Activated T-cell treated with anti-CD3 and anti-CD28 coated beads, Interleukin-2, amount 50 U/mL, for 48 hours (primary cell): ENCODE measurements at places on chromosomes 3 and 15.

DNA sequence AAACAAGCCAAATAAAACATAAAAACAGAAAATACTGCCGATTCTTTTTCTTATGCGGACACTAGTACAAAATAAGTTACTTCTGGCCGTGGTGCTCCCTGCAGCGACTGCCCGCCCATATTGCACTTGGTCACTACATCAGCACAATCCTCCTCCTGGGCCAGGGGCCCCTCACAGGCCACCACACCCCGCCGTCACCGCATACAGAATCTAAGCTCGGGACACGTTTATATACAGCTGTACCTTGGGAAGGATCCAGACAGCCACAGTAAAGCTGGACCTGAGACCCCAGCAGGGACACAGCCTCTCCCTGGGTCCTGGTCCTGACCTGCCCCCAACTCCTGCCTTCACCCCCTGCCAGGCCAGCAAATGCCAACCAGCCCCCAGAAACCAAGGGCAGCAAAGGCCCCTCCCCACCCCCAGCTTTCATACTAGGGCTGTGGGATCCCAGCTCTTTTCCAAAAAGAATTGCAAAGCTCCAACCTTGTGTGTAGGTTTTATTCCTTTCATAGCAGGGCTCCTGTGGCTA is 12.9 kb upstream of the DNAJB8 start:
- DNase-seq: no peak

GRCh38 chr15:90315278-90315982 is 36.7 kb upstream of the ZNF774 start:
- no peak for DNase-seq

DNA sequence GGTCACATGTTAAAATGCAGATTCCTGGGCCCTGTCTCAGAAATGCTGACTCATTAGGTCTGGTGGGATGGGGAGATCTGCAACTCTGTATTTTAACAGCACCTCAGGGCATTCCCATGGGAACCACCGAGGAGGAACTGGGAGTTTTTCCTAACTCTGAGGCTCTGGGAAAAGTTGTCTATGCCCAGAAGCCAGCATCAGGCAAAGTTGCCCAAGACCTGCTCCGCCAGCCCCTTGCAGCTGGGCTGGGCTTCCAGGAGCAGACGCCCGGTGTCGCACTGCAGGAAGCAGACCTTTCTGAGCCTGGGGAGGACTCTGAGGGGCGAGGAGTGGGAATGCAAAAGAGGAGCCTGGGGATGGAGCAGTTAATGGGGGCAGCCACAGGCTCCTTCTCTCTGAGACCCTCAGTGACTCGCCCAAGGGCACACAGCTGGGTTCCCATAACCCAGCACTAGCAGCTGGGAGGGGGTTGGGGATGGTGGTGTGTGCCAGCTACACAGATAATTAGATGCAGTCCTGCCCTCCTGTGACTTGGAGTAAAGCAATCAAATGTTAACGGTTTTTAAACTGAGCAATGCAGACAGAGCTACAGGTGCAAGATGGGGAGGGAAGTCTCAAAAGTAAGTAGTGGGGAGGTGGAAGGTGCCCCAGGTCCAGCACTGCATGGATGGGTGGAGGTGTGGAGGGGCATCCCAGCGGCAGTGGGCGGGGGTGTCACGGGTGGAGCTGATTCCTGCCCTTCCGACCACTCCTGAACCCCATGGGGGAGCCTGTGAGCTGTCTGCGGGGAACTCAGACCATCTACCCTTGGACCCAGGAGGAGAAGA is 100.4 kb downstream of the LSM3 start:
- no peak for DNase-seq

GRCh38 chr3:126153695-126154360 is 26.6 kb downstream of the ALDH1L1 start:
- no peak for DNase-seq

- no peak for DNase-seq
These were observed 619.0 kb upstream of the AGTR1 start for GRCh38 chr3:148078658-148079057.

DNA sequence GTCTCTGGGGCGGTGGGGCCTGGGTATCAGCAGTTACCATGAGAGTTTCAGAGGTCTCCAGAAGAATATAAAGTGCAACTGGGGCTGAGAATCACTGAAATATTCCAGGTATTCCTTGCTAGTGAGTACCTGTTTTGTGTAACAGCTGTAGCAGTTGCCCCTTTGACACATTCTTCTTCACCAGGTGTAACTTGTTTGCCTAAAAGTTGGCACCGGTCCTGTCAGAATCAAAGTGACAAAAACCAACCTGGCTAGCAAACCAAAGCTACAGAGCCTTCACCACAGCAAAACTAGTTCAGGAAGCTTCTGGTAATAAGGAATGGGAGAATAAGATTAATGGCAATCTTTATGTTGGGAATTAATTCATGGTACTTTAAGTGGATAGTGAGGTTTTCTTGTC is 296.0 kb downstream of the NAALADL2 start:
- DNase-seq: no peak

- DNase-seq: no peak
These were observed 449.8 kb downstream of the EPHA6 start for GRCh38 chr3:97264180-97264579.

- DNase-seq: no peak
These were observed 1.9 kb downstream of the FGF7 start for GRCh38 chr15:49424954-49425353.

DNA sequence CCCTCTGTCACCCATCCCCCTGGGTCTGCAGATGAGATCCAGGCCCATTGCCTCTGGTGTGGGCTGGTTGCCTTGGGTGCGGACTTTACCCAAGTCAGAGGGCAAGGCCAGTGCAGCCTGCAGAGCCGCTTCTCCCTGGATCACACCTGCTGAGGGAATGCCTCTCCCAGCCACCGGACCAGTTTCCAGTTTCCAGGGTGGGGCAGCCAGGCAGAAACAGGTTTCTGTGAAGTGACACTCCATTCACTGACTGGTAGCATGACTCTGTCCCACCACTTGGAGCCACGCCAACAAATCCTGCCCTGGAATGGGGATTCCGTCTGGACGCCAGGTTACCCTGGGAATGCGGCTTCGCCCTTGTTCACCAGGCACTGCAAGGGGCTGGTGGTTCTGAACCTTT is 30.0 kb downstream of the PAQR5 start:
- no peak for DNase-seq

DNA sequence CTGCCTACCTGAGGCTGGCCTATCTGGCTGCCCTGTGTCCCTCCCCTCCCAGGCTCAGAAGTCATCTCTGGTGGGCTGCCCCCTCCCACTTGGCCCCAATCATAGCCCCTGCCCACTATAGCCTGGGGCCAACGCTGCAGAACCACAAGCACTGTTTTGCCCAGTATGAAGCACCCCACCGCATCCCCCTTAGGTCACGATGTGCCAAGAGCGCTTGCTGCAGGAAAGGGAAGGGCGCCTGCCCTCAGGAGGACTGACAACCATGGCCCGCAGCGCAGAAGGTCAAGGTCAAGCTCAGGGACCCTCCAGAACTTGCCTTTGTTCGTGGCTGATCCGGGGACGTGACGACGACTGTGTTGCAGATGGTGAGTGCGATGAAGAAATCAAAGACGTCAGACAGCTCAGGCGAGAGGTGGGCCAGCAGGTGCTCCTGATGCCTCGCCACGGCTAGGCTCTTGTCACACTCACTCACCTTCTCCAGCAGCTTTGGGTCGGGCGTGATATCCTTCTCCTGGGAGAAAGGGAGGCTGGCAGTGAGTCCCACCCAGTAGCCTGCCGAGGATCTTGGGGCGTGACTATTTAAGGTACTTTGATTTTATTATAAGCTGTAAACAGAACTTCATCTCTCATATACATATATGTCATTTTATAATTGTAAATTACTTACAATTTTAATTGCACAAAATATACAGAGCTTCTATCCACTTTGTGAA is 146.6 kb downstream of the ATP10A start:
- no peak for DNase-seq

- peak; percentile 18 for DNase-seq
These were observed 1.1 kb upstream of the ALCAM start for GRCh38 chr3:105365391-105366325.

- DNase-seq: no peak
These were observed 26.3 kb downstream of the BLM start for GRCh38 chr15:90743407-90743806.

GRCh38 chr3:72301779-72302178 is 516.8 kb upstream of the PROK2 start:
- DNase-seq: no peak

GRCh38 chr15:39936187-39936586 is 2.3 kb downstream of the EIF2AK4 start:
- no peak for DNase-seq

GRCh38 chr3:190739641-190740185 is 122.8 kb downstream of the GMNC start:
- DNase-seq: no peak

DNA sequence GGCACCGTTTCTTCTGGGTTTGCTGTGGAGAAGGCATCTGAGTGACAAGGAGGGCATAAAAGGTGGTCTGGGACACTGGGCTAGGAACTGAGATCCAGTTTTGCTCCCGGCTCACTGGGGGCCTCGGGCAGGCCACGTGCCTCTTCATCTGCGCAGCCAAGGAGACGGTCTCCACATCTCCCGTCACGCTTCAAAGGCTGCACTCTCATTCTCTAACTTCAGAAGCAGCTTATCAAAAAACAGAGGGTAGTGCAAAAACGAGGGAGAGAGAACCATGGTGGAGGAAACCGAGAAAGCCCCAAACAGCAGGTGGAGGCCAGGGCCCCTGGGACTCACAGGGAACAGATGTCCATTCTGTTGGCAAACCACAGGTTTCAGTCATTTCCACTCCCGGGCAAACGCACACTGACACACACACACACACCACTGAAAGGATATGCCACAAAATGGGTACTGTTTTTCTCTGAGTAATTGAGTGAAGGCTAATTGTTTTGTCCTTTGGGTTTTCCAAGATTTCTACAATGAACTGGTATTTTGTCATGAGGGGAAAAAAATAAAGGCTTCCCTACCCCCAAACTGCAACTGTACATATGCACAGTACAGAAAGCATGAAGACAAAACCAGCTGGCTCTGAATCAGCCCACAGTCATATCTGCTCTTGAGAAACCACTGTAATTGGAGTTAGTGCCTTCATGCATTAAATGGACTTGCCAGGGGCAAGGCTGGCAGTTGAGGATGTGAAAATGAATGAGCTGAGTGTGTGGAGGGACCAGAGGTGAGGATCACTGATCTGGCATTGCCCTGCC is 71.9 kb downstream of the MGLL start:
- DNase-seq: peak; percentile 26

DNA sequence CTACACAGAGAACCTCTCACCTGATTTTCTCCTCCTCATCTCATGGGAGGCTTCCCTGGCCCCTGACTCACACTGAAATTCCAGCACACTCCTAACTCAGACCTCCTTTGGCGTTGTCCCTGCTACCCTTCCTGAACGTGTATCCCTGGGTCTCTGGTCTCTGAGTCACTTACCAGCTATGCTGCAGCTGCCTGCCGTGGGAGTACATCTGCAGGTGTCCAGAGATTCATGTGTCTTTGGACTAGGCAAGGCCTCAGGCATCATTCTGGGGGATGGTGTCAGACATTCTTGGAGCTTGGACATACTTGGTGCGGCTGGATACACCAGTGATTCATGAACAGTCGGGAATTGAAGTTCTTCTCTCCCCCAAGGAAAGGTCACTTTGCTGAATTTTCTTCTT is 148.8 kb upstream of the TRIM42 start:
- DNase-seq: no peak

DNA sequence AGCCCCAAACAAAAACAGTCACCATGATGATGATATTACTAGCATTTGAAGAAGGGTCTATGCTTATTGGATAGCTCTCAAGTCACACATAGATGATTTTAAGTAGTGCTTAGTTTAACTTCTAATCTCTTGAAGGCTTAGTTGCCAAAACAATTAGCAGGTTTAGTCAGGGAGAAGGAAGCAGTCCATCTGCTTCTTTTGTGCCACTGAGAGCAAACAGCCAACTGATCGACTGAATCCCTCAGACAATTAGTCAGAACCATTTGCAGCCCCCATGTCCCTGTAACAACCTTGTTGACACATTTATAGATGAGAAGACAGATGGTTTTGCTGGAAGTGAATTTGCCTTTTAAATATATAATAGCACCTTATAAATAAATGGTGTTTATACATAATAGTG is 585.1 kb upstream of the SUCLG2 start:
- no peak for DNase-seq

GRCh38 chr3:176920766-176921160 is 276.5 kb downstream of the TBL1XR1 start:
- no peak for DNase-seq

DNA sequence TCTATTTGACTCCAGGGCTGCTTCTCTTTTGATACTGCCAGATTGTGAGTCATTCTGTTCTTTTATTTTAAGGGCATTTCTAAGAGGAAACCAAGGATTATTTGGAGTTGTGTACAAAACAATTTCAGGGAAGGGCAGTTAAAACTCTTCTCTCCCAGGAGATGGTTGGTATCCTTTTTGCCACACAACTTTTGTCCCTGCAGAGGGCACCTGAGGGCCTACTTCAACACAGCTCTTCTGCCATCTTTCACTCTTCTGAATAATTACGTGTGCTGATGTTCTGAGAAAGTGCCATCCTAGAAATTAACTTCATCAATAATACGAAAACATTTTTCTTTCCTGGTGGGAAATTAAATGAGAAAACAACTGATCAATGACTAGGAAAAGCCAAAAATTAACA is 75.7 kb upstream of the GADL1 start:
- DNase-seq: no peak

DNA sequence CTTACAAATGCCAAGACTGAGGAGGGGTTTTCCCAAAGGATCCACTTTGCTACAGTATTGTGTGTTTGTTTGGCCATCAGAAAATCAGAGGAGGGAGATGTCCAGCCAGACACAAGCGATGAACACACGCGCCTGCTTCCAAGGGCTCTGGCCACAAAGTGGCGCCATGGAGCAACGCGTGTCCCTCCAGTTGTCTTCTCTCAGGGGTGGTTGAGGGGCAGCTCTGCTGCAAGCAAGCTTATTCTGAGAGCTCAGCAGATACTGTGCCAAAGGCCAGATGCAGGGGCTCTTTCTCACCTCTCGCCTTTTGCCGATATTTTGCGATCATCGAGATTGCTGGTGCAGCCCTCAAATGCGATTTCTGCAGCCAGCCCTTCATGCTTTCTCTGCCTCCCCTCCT is 88.9 kb upstream of the OSBPL11 start:
- no peak for DNase-seq

DNA sequence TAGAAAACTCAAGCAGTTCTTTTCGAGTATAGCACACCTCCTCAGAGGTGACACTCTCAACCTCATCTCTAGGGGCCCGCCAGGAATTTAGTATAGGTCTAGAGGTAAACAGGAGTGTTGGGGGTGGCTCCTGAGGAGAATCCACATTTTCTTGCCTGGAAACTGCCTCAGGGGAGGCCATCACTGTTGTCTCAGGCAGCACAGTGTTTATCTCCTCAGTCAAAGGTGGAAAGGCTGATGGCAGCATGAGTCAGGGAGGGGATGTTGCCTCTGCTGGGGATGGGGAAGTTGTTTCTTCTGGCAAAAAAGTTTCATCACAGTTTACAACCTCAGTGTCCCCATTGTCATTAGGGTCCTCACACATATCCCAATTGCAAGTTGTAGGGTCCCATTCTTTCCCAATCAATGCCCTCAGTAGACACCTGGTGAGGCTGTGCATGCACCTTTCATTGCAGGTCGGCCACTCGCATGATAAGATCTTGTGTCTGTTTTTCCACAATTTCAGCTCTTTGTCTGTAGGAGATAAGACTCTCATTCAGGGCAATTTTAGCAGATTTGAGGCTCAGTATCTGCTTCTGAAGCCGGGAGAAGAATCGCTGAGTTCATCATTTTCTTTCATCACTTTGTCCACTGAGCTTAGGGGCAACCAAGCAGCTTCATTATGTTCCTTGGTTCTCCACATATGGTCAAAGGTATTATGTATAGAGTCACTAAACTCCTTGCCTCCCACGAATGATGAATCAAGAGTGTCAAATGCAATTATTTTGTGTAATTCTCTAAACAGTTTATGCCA is 25.8 kb downstream of the NAALADL2 start:
- DNase-seq: no peak

- DNase-seq: no peak
These were observed 5.3 kb upstream of the NRROS start for GRCh38 chr3:196634224-196634623.
